ENCODE measurements at places on chromosomes 7 and 10.

DNA sequence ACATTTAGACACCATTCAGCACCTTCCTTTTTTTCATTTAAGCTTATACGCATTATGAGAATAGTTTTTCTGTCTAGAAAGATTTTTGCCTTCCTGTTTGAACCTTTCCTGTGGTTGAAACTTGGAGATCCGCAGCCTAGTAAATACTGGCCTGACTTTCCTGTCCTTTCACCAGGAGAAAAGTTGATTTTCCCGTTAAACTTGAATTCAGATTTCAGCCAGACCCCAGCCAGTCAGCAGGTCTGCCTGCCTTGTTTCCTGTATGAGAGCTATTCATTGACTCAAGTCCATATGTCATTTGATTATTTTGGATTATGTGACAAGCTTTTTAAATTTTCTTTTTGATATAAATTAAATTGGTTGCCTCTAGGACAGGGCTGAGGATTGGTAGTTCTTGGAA, 71.5 kb downstream of the EVX1 start:
- DNase-seq = no peak

DNA sequence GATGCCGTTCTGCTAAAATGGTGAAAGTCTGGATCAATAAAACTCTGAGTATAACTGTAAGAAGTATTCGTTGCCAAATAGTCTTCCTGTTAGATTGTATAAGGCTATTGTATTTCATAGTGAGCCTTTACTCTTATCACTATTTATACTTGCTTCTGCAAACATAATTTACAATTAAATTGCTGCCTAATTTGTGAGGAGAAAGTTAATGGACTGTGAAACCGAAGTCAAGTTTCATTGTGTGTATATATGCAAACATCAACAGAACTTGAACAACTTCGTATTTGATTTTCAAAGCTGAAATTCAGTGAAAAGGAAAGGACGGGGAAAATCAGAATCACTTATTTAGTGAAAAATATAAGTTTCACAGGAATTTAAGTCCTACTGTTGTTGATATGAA, 135.9 kb upstream of the CCDC6 start:
- DNase-seq = no peak

- DNase-seq = peak; percentile 19
Observed at GRCh38 chr7:157434231-157434630, 97.4 kb downstream of the DNAJB6 start.

DNA sequence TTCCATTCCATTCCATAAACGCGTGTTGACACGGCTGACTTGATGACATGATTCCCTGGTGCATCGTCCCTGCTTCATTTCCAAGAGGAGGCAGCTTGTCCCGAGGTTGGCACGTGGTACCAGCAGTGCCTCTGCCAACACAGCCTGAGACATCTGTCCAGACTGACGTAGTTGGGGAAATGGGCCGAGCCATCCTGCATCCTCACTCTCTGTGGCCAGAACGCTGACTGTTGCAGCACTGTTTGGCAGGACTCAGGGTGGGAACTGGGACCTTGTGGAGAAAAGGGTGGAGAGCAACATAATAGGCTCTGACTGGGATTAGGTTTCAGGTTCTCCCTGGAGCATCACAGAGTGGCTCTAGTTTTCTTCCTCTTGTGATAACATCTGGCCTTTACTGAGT, 118.6 kb upstream of the BTBD16 start:
- DNase-seq = peak; percentile 97

- no peak for DNase-seq
Observed at GRCh38 chr7:90233569-90233968, 11.4 kb upstream of the CFAP69 start.
